Gastrocnemius medialis (tissue), 4 donors: ENCODE measurements at places on chromosomes 3 and 15. TPM values are rescaled to one million over a fixed set of nuclear protein-coding genes. Genes with fewer than 3 reads are reported as not detected.
A peak's percentile ranks its signal among the peaks of the same experiment; 100 is the strongest.

GRCh38 chr3:142915636-142916035, 26.8 kb upstream of the PCOLCE2 start:
- DNase-seq, result no peak

DNA sequence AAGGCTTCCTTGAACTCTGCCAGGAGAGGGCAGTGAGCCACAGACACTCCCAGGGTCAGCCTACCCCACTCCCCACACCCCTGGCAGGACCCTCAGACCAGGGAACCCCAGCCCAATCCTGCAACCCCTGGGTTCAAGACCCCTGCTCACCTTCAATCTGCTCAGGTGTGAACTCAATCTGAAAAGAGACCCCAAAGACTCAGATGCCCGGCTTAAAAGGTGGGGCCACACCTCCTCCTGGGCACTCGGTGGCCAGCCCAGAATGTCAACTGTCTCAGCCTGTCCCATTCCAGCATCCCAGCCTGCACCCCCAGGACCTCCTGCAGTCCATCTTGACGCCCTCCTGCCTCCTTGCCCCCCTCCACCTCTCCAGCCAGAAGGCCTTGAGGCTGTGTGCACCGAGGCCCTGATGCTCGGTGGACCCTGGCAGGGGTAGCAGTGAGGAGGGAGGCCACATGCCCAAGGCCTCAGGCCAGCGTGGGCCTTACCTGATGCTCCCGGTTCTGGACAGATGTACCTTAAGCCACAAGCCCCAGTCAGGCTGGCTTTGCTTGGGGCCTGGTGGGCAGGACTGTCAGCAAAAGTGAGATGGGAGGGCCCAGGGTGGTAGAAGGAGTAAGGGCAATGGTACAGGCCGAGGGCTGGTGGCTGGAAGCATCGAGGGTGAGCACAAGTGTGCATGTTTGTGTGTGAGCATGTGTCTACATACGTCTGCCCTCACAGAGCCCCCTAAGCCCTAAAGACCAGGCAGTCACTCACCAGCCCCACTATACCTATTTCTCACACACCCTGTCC, 2.2 kb downstream of the MYL3 start:
- DNase-seq, result no peak

Gene SENP7
- total RNA-seq, result 6.5 TPM

GRCh38 chr3:123618076-123618708, 33.3 kb upstream of the HACD2 start:
- no peak for DNase-seq

DNA sequence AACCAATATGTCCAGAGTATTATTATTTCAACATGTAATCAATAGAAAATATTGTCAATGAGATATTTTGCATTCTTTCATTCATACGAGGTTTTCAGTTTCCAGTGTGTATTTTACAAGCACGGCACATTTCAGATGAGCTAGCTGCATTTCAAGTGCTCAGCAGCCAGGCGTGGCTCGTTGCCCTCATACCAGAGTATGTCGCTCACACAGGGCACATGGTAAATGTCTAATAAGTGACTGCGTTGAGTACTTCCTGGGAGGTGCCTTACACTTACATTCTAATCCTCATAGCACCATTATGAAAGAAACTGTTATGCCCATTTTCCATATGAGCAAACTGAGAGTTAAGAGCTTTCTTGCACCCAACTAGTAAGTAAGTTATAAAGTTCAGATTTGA, 47.4 kb downstream of the TMEM266 start:
- DNase-seq, result no peak

GRCh38 chr3:124258057-124258500, 266.2 kb upstream of the ROPN1 start:
- DNase-seq, result no peak

- no peak for DNase-seq
These were observed at the start of gene FGF12 for GRCh38 chr3:192727032-192727847. Gene FGF12, minus strand, starts transcription at chr3:192727541.

- no peak for DNase-seq
These were observed 256.3 kb upstream of the TMCO5A start for GRCh38 chr15:37678124-37678523.

DNA sequence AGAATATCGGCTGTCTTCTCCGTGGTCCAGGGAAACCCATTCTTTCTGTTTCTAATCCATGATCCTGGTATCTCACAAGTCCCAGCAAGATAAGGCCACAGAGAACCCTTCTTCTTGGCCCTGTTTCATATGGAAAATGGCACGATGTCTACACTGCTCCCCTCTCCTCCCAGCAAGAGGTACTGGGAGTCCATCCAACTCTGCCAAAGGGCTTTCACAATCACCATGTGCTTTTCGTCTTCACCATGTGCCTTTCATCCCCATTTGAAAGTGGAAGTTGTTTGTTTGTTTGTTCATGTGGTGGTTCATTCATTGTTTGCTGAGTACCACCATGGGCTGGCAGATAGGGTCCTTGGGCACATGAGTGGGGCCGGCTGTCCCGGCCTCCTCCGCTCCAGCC, 5.5 kb downstream of the ITIH3 start:
- no peak for DNase-seq

Gene FMN1
- 2.6 TPM for total RNA-seq

DNA sequence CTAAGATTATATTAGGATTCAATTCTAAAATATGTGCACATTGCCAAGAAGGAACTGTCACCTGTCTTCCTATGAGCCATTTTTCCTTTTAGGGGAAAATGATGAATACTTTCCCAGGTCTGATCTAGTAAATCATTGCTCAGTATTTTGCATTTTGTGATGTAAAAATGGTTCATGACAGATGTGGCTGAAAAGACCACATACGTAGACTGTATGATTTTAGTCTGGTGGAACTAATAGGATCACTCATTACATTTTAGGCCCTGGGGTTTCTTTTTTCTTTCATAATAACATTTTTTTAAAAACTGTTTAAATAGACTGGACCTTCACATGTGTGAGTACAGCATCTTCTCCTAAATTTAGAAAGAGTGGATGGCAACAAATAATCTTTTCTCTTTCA, 201.7 kb upstream of the MLF1 start:
- DNase-seq, result no peak

- DNase-seq, result no peak
These were observed 176.0 kb downstream of the KCNMB2 start for GRCh38 chr3:178712247-178712646.

Gene SEMA3G
- total RNA-seq, result 20.3 TPM

- DNase-seq, result no peak
These were observed 89.5 kb upstream of the ZBED2 start for GRCh38 chr3:111684640-111685039.

Gene CLDN16
- total RNA-seq, result not detected

Gene SH2D7
- not detected for total RNA-seq

- no peak for DNase-seq
These were observed 76.7 kb downstream of the ST6GAL1 start for GRCh38 chr3:187006864-187007630.

- no peak for DNase-seq
These were observed 8.1 kb downstream of the FOXP1 start for GRCh38 chr3:71575433-71575832.

DNA sequence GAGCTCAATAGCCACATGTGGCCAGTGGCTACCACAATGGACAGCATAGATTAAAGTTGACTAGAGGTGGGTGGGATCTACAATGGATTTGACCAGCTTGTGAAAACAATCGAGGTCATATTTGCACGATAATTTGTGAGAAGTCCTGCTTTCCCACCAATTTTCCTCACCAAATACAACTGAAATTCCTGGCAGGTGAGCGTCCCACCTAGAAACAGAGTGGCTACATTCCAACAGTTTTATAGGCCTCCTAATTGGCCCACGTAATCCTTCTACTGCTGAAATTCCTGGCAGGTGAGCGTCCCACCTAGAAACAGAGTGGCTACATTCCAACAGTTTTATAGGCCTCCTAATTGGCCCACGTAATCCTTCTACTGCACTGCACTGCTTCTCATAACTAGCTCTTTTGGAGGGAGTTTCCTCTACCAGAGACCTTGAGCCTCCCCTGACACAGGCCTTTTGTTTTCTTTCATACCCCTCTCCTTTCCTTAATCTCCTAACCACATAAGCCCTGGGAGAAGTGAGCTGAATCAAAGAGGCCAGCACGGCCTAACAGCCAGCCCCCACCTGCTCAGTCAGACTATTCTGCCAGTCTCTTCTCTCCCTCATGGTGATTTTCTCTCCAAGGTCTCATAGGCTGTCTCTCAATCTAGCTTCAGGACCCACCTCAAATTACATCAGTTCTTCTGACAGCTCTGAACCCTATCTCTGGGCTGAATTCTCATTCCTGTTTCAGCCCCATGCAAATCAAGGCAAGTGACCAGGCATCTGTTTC, 80.2 kb downstream of the BFSP2 start:
- DNase-seq, result no peak

Gene IMPG2
- 0.13 TPM for total RNA-seq

DNA sequence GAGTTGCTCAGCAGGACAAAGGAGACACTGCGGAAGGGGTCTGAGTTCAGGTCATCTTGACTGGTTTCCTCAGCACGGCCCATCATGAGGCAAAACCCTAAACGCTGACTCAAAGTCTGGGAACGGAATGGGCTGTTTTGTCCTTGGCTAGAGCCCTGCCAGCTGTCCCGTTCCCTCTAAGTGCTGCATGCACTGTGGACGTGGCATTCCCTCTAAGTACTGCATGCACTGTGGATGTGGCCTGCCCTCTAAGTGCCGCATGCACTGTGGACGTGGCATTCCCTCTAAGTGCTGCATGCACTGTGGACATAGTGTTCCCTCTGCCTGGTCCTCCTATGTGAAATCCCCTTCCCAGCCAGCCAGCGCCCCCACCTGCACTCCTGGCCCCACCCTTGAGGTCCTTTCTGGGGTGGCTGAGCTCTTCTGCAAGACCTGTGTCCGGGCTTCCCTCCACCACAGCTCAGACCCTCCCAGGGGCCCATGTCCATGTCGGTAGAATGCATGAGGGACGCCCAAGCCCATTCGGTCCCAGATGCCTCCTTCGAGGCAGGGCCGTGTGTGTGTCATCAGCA, 36.7 kb downstream of the TM2D3 start:
- DNase-seq, result peak; percentile 87

Gene ANKDD1A
- 0.11 TPM for total RNA-seq

- DNase-seq, result peak; percentile 64
These were observed 231.2 kb upstream of the TPRG1 start for GRCh38 chr3:188940573-188940932.

GRCh38 chr3:184186184-184186901, at the start of gene ABCF3:
Gene ABCF3, plus strand, starts transcription at chr3:184186199. Its CDS starts 9 bp downstream, at chr3:184186208.
- no peak for DNase-seq

Gene CCDC66
- 14.5 TPM for total RNA-seq

Gene LEKR1
- total RNA-seq, result not detected

DNA sequence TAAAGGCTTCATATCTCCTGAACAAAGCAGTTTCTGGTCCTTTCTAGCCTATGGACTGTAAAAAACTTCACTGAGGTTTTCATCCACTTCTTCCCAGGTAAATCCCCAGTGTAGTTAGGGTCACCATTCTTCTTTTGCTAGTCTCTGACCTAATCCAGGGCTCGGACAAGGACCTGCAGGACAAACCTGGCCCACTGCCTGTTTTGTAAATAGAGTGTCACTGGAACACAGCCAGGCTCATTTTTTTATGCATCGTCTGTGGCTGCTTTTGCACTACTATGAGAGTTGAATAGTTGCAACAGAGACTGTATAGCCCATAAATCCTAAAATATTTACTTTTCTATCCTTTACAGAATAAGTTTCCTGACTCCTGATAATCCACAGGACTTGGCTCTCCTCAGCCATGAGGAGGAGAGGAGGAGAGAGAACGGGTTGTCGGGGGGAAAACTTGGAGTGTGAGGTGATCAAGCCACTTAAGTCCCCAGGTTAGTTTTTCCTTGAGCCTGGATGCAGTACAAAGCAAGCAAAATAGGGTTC, 29.0 kb downstream of the CCR3 start:
- DNase-seq, result no peak

Gene CKMT1A
- total RNA-seq, result not detected

GRCh38 chr3:28376424-28376823, 27.8 kb upstream of the AZI2 start:
- DNase-seq, result no peak

GRCh38 chr15:22927761-22928160, 52.4 kb downstream of the CYFIP1 start:
- DNase-seq, result no peak

Gene USP19
- total RNA-seq, result 138 TPM

Gene INKA1
- total RNA-seq, result 10.9 TPM

Gene TMEM207
- total RNA-seq, result not detected

GRCh38 chr3:10876661-10877060, 60.6 kb downstream of the SLC6A11 start:
- DNase-seq, result no peak

DNA sequence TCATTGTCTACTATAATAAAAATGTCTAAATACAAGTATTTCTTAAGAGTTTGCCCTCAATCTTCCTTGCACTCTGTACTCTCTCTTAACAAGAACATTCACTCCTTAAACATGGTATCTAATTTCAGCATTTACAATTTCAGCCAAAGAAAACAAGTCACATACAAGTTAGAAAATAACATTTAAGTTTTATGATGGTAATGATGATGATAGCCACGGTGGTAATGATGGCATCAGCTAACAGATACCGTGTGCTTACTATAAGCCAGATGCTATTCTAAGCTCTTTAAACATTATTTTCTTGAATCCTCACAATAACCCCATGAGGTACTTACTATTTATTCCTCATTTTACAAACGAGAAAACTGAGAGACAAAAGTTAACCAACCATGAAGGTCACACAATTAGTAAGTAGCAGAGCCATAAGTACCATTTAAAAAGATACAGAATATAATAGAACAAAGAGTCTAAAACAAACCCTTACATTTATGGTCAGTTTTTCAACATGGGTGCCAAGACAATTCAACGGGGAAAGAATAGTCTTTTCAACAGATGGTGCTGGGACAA, 7.4 kb downstream of the SPICE1 start:
- no peak for DNase-seq

DNA sequence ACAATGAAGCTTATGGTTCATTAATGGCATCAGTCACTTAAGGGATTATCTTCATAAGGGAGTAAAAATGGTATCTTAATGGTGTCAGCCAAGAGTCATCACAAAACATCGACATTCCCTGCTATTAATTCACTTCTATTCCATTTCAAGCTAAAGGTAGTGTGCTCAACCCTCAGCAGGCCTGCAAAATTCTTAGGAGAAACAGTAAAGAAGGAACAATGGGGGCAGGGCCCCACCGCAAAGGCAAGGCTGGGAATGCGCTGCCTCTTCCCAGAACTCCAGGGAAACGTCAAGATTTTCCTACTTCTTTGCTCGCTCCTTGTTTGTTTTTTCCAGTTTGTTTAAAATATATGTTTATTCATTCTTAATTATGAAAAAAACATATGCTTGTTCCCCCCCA, 187.3 kb upstream of the TSC22D2 start:
- DNase-seq, result no peak
